ENCODE measurements at places on chromosomes 6 and 20.

DNA sequence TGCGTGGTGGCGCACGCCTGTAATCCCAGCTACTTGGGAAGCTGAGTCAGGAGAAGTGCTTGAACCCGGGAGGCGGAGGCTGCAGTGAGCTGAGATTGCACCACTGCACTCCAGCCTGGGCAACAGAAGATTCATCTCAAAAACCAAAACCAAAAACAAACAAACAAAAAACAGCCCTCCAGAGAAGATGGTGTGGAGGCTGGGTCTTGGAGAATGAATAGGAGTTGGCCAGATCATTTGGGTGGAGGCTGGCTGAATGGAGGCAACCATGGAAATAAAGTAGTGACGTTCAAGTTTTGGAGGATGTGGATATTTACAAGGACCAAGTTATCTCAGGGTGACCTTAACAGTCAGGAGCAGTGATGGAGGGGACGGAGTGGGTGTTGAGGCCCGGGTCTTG, 24.7 kb downstream of the HIVEP1 start:
- DNase-seq = no peak

GRCh38 chr20:57879779-57880570, 170.2 kb upstream of the PMEPA1 start:
- no peak for DNase-seq

GRCh38 chr6:132499757-132500156, 13.2 kb downstream of the STX7 start:
- no peak for DNase-seq

DNA sequence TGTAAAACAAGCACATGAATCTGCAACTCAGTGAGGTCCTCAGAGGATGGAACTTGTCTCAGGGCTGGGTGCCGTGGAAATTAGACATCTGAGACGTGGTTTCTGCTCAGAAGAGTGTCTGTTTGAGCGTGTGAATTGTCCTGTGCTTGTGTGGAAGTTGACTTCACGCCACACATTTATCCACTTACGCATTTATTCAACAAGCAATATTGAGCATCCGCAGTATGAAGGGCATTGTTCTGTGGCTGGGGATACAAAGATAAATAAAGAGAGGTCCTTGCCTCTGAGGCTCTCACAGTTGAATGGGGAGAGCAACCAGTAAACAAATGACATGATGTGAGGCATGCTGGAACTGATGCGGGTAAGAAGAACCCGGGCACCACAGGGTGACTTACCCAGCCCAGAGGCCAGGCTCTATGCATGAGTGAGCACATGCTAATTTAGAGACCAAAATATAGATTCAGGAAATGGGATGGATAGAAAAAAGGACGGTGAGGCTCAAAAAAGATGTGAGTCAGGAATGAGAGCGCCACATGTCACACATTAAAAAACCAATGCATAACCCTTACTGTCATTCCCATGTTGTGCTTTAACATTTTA, 60.4 kb downstream of the SOBP start:
- no peak for DNase-seq

- DNase-seq = no peak
Observed at GRCh38 chr6:3175715-3176402, 18.5 kb upstream of the TUBB2A start.

- DNase-seq = no peak
Observed at GRCh38 chr6:22442826-22443225, 126.5 kb upstream of the HDGFL1 start.

DNA sequence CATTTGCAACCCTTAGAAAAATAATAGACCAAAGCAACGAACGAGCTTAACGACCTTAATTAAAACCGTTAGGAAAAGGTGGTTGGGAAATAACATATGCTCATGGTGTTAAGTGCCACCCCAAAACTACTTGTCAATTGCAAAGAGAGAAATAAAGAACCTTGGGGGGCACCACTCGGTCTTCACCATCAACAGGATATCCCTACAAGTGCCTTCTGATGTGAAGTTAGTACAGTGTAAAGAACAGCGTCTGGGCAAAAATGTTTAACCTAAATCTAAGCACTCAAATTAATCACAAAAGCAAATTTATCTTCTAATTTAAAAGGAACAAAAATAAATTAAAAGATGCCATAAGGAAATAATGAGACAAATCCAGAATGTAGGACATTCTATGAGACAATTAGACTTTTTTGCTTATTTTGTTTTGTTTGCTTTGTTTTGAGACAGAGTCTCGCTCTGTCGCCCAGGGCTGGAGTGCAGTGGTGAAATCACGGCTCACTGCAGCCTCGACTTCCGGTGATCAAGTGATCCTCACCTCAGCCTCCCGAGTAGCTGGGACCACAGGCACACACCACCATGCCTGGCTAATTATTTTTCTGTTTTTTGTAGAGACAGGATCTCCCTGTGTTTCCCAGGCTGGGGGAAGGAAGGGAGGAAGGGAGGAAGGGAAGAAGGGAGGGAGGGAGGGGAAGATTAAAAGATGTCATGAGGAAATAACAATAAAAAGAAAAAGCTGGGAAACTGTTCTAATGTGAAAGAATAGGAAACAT, 41.3 kb upstream of the BTN3A2 start:
- DNase-seq = no peak

DNA sequence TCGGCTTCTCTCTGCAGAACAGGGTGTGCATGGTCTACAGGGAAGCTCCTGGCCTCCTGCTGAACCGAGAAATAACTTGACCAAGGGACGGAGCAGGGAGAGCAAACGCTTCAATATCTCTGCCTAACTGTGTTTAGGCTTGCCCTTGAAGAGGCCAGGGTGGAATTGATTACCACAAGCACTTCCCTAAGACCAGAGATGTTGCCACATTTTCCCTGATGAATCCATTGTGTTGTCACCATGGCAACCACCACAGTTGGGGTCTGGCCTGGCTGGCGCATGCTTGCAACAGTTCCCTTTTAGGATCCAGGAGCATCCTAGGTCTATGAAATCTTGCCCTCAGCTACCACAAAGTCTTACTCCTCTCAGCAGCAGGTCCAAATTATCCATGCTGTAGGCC, 213.5 kb upstream of the SULF2 start:
- DNase-seq = no peak

- DNase-seq = no peak
Observed at GRCh38 chr6:92910646-92911045, 508.7 kb downstream of the EPHA7 start.

All from brain microvascular endothelial cell (primary cell).